Memory B cell (primary cell): ENCODE measurements at places on chromosomes 3 and 15.

DNA sequence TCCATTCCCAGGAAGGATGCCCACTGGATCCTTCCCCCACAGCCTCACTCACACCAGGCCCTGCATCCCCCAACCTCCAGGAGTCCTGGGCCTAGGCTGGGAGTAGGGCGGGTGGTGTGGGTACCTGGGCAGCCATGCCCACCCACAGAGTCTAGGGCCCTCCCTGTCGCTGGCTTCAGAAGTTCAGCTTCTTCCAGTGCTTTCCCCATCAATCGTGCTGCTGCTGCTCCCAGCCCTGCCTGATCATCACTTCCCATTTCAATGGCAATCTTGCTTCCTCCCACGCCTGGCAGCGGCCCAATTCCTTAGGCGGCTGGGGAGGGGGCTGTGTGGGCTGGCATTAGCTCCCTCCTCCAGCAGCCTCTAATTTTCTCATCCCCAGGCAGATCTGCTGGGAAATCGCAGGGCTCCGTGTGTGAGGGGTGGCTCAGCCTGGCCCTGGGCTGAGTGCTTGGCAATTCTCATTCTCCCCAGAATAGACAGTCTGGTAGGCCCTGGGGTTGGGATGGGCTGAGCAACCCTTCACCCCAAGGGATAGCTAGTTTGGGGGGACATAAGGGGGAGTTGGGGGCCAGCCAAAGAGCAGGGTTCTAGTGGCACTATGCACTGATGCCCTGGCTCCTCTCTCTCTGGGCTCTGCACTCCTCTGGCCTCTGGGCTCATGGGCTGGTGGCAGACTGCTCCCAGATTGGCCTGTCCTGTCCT is 66.4 kb downstream of the SCN5A start:
- no peak for DNase-seq

- no peak for DNase-seq
Measured at GRCh38 chr3:70854108-70854507, 541.7 kb upstream of the MDFIC2 start.

GRCh38 chr3:189286188-189286587 is 114.4 kb downstream of the TPRG1 start:
- no peak for DNase-seq

DNA sequence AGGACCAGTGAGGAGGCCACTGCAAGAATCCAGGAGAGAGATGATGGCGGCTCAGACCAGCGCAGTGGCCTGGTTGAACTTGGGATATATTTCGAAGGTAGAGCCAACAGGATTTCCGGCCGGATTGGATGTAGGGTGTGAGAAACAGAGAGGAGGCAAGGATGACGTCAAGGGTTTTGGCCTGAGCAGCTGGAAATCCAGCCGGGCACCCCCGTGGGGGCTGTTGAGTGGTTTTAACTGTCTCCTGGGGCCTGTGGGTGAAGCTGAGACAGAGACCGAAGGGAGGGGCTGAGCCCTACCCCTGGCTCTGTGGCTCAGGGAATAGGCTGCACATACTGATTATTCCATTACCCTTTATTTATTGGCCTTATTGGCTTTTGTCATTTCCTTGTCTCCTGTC is 45.7 kb downstream of the EXOG start:
- no peak for DNase-seq

DNA sequence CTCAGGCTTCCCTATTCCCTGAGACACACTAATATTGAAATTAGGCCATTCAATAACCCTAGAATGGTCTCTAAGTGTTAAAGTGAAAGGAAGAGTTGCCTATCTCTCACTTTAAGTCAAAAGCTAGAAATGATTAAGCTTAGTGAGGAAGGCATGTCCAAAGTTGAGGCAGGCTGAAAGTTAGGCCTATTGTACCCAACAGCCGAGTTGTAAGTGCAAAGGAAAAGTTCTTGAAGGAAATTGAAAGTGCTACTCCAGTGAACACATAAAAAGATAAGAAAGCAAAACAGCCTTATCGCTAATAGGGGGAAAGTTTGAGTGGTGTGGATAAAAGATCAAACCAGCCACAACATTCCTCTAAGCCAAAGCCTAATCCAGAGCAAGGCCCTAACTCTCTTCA is 117.9 kb upstream of the SPATA12 start:
- DNase-seq = no peak
